Activated T-cell treated with anti-CD3 and anti-CD28 coated beads for 1 hour (primary cell): ENCODE measurements at places on chromosomes 2 and 18.

GRCh38 chr2:206392118-206392517 lies 51.2 kb upstream of the ADAM23 start:
- no peak for DNase-seq

DNA sequence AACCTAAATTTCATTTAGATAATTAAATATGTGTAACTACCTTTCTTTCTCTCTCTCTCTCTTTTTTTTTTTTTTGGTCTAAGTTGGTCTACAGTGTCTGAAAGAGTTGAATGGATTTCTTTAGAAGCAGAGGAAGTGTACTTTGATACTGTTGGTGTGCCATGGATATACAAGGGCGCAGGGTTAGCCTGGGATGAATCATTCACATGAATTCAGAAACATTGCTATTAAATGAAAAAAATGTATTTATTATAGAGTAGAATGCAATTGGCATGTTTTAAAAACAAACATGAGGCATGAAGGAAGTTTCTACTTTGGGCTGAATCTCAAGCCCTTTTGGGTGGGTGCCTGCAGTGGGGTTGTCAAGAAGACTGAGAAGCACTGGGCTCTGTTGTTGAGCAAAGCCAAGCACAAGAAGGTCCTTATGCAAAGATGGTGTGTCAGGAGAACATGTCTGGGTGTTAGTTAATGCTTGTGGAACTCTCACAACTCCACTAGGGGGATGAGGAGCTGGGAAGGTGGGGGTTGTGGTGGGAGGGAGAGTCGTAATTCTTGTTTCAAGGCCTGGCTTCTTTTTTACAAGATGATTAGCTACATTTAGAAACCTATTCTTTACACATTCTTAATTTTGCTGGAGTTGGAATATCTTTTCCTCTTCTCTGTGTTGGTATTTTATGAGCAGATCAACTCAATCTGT lies 57.9 kb downstream of the LYPD6 start:
- DNase-seq, result no peak

DNA sequence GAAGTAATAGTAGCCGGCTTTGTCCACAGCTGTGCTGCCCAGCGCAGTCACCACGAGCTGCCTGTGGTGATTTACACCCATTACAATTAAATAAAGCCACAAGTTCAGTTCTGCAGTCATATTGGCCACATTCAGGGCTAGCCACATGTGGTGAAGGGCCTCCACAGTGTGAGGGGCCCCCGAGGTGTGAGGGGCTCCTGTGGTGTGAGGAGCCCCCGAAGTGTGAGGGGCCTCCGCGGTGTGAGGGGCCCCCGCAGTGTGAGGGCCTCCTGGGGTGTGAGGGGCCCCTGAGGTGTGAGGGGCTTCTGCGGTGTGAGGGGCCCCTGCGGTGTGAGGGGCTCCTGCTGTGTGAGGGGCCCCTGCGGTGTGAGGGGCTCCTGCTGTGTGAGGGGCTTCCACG lies 191.2 kb downstream of the CTIF start:
- DNase-seq, result no peak

DNA sequence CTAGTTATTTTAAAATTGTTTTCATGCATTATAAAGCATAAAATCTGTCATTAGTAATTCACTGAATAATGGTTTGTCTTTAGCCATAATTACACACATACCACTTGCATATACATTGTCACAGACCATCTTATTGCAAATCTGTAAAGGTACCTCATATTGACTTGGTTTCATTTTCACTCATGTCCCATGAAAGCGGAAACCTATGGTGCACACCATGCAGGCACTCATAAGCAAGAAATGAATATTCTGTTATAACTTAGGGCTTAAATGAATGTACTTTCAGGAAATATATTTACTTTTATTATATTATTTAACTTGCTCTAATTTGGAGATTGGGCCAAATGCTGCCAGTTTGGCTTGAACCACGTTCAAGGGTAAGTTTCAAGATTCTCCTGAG lies 29.2 kb upstream of the STK17B start:
- DNase-seq, result no peak

DNA sequence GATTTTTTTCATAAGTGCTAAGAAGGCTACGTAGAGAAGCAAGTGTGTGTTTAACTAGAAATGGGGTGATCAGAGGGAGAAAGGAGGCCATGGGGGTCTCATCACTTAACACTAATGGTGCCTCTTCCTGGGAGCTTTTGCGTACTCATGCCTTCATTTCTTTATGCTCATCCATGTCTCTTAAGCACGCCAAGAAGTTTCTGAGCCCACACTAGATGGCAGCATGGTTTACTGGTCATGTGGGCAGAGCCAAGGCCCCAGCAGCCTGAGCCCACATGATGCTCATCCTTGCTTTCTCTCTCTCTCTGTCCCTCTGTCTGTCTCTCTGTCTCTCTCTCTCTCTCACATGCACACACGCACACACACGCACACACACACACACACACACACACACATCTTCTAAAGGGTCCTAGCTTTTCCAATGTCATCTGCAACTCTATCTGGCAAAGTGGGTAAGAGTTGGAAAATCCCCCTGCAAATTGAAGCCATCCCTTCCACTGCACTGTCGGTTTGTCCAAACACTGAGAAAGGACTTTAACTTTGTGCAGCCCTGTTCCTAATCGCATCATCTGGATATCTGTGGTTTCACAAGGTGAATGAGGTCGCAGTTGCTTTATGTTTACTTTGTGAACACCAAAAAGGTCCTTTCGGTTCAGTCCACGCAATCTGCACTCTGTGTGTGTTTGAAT lies 137.1 kb upstream of the CCDC68 start:
- no peak for DNase-seq

DNA sequence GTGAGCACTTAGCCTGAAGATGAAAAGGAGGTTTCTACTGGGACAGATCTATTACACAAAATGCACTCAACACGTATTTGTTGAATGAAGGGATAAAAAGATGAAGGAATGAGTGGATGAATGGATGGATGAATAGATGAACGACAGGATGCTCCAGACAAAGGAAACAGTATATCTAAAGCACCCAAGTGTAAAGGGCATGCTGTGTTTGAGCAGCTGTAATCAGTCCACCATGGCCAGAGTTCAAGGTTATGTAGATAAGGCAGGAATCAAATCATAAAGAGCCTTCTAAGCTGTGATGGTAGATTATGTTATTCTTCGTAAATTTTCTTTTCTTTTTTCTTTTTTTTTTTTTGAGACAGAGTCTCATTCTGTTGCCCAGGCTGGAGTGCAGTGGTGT lies 213.8 kb upstream of the FBXO11 start:
- DNase-seq, result no peak

DNA sequence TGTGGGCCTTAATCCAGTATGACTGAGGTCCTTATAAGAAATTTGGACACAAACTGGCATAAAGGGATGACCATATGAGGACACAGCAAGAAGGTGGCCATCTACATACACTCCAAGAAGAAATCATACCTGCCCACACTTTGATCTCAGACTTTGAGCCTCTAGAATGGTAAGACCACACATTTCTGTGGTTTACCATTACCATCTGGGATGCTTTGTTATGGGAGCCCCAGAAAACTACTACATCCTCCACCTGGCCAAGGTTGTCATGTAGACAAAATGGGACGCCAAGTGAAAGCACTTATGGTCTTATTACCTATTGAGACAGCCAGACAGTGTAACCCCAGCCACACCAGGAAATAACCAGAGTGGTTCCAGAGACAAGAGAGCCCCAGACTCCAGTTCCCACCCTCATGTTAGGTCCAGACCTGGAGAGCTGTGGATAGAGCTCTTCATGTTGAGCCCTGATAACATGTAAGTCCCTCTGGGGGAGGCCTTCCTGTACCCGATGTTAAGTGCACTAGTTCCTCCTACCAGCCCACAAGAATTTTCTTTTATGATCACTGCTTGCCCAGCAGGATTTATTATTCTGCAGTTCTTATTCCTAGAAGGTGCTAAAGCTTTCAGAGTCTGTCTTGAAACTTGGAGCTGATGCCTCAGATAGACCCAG lies 4.6 kb upstream of the ADD2 start:
- no peak for DNase-seq

DNA sequence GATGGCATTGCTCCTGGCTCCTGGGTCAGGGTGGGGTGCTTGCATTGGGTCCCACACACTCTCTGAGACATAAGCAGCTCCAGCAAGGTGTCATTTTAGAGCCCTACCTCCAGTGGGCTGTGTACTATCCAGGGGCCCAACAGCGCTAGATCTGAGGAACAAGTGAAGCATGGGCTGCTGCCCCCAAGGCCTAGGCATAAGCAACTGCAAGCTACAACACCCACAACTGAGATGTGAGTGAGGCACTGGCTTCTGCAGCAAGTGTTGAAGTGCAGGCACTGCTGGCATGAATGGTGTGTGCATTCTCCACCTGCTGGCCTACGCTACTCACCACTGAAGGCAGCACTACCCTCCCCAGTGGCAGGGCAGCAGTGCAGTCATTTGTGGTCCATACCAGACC lies 81.0 kb upstream of the STK39 start:
- DNase-seq, result no peak

GRCh38 chr2:218326315-218326714 lies 30.3 kb upstream of the CATIP start:
- no peak for DNase-seq

DNA sequence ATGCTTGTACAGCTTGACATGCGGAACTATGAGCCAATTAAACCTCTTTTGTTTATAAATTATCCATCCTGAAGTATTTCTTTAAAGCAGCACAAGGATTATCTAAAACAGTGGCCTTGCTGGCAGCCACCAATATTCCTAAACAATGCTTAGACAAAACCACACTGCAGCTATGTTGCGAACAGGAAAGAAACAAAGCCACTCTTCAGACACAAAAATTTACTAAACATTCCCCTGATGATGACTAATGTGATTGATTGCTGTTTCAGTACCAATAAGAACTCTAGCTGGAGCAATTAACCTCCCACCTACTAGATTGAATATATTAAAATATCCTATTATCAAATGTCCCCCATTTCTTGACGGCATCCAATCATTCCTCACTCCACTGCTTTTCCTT lies 325.8 kb upstream of the REG3G start:
- DNase-seq, result no peak

DNA sequence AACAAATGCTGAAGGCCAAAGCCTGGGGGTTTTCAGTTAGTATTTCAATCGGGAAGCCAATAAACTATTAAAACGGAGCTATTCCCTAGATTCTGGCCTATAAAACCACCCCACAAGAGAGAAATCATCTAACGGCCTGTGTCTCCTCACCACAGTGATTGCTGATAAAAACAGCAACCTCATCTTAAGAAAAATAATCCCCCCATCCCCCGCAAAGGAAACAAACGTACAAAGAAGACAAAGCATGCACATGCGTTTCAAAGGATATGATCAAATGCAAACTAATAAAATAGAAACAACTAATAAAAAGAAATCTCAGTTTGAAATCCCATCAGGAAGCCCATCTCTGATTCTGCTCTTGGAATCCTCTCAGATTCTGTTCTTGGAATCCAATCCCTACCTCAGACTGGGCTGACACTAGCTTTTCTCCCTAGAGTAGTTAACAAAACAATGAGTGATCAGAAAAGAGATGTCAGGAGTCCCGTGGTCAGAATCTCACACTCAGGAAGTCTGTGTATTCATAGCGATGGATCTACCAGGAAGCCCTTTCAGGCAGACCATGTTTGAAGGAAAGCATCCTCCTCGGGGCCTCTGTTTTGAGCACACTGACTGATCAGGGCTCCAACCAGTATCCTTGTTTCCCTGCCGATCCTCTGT lies 150.7 kb downstream of the THADA start:
- DNase-seq, result no peak

- DNase-seq, result no peak
Measured at GRCh38 chr2:121129692-121130091, 155.3 kb downstream of the TFCP2L1 start.

GRCh38 chr2:121284463-121285449 lies at the start of gene TFCP2L1:
Gene TFCP2L1, minus strand, starts transcription at chr2:121285202. Its CDS starts 93 bp downstream, at chr2:121285109.
- no peak for DNase-seq

DNA sequence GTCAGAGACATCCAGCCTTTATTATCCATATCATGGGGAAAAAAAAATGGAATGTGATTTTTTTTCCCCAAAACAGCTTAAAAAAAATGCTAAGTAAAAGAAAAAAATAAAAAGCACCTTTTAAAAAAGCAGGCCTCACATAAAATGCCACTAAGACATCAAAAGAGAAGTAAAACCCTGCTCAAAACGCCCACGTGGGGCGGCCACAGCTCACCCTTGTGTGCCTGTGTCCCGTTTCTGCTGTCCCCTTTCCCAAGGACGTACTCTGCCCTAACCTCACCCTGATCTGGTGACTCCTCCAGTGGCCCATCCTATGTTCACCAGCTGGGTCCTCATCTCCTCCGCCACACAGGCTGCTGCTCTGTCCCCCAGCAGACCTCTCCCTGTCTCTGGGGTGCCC lies 125.4 kb downstream of the NEDD4L start:
- no peak for DNase-seq

DNA sequence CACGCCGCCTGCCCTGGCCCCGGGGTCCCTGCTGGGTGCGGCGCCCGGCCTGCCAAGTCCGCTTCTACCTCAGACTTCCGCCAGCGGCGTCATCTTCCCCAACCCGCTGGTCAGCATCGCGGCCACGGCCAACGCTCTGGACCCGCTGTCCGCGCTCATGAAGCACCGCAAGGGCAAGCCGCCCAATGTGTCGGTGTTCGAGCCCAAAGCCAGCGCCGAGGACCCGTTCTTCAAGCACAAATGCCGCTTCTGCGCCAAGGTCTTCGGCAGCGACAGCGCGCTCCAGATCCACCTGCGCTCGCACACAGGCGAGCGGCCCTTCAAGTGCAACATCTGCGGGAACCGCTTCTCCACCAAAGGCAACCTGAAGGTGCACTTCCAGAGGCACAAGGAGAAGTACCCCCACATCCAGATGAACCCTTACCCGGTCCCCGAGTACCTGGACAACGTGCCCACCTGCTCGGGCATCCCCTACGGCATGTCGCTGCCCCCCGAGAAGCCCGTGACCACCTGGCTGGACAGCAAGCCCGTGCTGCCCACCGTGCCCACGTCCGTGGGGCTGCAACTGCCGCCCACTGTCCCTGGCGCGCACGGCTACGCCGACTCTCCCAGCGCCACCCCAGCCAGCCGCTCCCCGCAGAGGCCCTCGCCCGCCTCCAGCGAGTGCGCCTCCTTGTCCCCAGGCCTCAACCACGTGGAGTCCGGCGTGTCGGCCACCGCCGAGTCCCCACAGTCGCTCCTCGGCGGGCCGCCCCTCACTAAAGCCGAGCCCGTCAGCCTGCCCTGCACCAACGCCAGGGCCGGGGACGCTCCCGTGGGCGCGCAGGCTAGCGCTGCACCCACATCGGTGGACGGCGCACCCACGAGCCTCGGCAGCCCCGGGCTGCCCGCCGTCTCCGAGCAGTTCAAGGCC lies 13.7 kb downstream of the SALL3 start:
- DNase-seq, result no peak

GRCh38 chr18:70931942-70932814 lies 643.3 kb downstream of the SOCS6 start:
- no peak for DNase-seq

GRCh38 chr18:33596178-33596854 lies 18.3 kb downstream of the ASXL3 start:
- no peak for DNase-seq

- no peak for DNase-seq
Measured at GRCh38 chr2:191687867-191688266, 9.9 kb downstream of the NABP1 start.
